Jurkat, Clone E6-1 (cell line): ENCODE measurements at places on chromosomes 2 and 18.
A peak's percentile ranks its signal among the peaks of the same experiment; 100 is the strongest.

- DNase-seq: no peak
Observed at GRCh38 chr2:237680702-237681478, 53.5 kb downstream of the LRRFIP1 start.

DNA sequence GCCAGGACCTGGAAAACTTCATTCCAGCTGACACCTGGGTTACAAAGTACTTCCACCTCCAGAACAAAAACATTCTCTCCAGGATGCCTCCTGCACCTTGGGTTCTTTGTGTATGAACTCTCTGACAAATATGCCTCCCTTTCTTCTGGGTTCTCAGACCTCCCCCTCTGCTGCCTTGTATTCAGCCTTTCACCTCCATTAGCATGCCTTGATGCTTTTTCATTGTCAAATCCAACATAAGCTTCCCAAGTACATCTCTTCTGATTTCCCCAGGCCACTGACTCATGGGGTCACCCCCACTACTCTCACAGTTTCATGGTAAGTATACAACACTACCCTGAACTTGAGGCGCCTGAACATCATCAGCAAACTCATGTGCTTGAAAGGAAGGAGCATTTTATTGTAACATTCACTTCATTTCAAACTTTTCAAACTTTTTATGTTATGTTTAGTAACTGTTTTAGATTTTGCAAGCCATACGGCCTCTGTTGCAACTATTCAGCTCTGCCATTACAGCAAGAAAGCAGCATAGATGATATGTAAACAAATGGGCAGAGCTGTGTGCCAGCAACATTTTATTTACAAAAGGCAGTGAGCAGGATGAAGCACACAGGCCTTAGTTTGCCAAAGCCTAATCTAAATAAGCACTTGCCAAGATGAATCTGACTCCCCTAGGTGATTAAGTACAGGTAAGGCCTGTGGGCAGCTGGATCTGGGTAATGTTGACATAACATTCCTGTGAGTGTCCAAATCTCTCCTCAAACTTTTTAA, 32.5 kb upstream of the MRPS9 start:
- no peak for DNase-seq

GRCh38 chr18:64137914-64138313, 11.0 kb downstream of the LINC00305 start:
- no peak for DNase-seq

DNA sequence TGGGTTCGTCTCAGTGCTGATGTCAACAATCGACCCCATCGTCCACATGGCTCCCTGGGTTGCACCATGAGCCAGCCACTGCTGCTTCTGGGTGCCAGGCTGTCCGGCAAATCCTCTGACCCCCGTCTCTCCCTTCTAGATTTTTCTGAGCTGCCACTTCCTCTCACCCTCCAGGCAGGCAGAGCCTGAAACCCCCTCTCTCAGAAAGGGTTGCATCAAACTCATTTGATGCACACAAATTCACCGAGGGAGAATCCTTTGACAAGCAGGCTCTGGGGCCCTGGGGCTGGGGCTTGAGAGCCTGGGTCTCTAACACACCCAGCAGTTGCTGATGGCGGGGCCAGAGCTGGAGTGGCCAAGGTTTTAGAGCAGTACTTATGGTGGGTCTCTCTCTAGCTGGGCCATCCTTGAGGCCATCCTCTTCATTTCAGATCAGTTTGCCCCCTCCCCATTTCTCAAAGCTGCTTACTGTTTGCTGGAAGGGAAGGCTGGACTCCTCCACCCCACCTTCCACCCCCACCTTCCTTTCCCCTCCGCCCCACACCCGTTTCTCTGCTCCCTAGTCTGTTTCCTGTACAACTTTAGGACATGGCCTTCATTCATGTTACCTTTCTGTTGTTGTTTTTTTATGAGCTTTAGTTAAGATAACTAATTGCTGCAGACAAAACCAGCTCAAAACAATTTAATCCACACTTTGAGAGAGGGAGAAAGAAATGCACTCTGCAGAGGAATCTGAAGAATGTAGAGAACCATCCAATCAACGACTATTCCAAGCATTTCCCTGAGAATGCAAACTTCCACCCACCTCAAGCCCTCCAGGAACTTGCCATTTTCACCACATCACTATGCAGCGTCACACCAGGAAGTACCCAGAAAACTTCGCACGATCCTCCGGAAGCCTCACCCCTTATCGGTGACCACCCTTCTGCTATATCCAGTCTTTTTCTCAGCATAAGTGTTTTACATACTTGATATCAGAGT, 69.5 kb downstream of the ARL4C start:
- DNase-seq: no peak

GRCh38 chr2:152223977-152224376, 48.4 kb upstream of the STAM2 start:
- no peak for DNase-seq

GRCh38 chr2:33531549-33532059, 55.2 kb downstream of the RASGRP3 start:
- no peak for DNase-seq

- DNase-seq: no peak
Observed at GRCh38 chr18:59661891-59662701, 35.1 kb downstream of the CCBE1 start.

GRCh38 chr2:64424416-64424987, 29.5 kb upstream of the LGALSL start:
- no peak for DNase-seq

- DNase-seq: no peak
Observed at GRCh38 chr2:118403658-118404451, 315.6 kb downstream of the INSIG2 start.

GRCh38 chr2:219104107-219105035, 43.6 kb upstream of the IHH start:
- peak; percentile 29 for DNase-seq

GRCh38 chr18:70553245-70553935, 264.5 kb downstream of the SOCS6 start:
- no peak for DNase-seq

GRCh38 chr18:27861539-27861938, 315.4 kb downstream of the CDH2 start:
- DNase-seq: no peak

DNA sequence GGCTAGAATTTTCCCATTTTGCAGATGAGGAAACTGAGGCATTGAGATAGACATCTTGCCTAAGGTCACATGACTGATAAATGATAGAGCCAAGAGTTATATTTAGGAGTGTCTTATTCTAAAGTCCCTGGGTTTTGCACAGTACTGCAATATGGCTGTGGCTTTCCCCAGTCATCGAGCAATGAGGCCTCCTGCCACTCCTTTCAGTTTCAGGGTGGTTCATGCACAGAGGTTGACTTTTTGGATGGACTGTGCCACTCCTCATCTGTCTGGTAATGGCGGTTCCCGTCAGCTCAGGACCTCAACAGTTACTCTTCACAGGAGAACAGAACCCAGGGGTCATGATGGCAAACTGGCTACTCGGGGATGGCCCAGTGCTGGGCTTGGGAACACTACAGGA, 131.1 kb downstream of the ACKR3 start:
- no peak for DNase-seq

- no peak for DNase-seq
Observed at GRCh38 chr2:52976143-52976949, 791.3 kb upstream of the CHAC2 start.

GRCh38 chr2:80058562-80058961, 246.0 kb downstream of the LRRTM1 start:
- no peak for DNase-seq

DNA sequence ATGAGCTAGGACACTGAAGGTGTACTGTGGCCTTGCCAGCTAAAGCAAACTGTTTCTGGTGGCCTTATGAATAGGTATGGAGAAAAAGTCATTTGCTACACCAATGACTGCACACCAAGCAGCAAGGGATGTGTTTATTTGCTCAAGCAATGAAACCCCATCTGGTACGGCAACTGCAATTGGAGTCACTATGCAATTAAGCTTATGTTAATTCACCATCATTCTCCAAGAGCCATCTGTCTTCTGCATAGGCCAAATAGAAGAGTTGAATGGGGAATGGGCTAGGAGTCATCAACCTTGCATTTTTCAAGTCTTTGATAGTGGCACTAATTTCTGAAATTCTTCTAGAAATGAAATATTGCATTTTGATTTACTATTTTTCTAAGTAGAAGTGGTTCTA, 372.0 kb downstream of the KCNJ3 start:
- no peak for DNase-seq

GRCh38 chr2:150971910-150972309, 289.8 kb downstream of the RBM43 start:
- DNase-seq: no peak

- no peak for DNase-seq
Observed at GRCh38 chr2:7205151-7205830, 288.1 kb downstream of the RNF144A start.

DNA sequence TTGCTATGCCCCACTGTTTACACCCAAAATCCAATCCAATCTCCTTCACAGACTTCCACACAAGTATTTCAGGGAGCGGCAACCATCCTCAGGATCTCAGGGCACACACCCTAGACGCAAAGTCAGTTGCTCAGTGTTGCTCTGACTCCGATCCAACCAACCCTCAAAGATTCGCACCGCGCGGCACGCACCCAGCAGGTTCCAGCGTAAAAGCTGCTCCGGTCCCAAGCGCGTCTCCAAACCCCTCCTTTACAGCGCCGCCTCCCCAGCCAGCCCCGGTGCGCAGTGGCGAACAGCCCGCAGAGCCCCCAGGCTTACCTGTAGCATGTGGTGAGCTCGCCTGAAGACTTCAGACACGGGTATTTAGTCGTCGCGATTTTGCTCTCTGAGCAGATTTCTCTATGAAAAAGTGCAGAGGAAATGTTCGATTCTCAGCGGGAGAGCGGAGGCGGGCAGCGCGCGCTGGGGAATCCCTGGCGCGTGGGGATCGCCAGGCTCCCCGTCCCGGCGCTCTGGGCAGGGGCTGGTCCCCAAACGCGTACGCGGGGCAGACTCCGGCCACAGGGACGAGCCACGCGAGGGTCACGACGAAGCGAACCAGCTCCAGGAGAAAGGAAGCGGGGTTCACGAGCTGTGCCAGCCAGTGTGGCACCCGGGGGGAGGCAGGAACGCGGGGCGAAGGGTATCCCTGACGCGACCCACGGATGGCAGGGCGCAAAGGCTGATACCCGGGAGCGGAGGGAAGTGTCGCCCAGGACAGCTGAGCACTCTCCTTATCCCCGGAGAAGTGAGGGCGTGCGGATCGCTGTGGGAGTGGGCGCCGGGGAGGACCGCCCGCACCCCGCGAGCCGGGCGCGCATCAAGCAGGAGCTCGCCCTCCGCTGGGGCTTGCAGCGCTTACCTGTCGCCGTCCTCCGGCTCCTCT, 650 bp downstream of the CCBE1 start:
- no peak for DNase-seq

DNA sequence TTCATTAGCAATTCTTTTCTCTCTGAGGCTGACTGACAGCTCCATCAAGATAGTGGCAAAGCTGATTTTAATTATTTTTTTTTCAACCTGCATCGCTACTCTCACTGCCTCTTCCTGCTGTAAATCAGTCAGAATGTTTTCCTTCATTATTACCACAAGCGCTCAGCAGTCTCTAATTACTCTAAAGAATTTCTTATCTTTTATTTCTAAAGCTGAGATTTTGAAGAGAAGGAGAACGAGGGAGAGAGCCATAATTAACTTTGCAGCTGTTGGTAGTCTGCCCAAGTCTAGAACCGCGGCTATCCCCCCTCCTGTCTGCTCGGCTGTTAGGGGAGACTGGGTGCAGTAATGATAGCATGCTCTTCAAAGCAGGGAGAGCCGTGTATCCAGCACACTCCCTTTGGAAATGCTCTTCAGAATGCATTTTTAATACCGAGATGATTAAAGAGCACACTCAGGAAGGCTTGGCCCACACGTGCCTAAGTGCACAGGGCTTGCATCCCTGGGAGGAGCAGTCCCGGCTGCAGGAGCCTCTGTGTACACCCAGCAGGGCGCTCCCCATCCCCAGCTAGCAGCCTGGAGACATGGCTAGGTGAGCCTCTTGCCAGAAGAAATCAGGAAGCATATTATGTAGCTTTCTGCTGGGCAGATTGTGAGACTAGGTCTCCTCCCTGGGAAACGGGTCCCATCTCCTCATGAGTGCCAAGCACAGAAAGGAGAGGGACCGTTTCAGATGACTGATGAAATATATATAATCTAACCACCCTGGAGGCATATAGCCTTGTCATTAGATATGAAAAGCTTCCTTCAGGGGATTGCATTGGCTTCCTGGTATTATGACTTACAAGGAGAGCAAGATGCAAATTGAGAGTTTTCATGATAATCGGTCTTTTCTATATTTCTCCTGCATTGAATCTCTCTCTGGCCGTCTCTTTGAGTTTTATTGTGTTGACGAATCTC, 555.2 kb downstream of the CMPK2 start:
- DNase-seq: no peak

GRCh38 chr2:16294791-16295190, 354.4 kb downstream of the MYCN start:
- DNase-seq: no peak

DNA sequence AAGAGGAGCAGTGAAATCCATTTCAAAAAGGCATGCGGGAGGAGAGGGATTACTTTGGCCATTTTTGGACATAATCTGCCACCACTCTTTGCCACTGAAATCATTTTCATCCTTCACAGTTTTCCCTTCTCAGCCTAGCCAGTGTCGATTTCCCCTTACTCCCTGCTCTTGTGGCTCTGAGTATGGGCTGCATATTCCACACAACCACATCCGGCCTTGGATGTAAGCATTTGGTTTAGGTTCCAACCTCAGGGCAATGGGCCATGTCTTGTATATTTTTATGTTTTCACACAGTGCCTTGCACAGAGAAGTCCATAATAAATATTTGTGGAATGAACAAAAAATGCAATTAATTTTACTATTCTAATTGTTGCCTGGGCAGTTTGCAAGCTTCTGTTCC, 7.7 kb upstream of the SERPINE2 start:
- no peak for DNase-seq

GRCh38 chr2:120818441-120818920, 82.8 kb downstream of the GLI2 start:
- DNase-seq: no peak

DNA sequence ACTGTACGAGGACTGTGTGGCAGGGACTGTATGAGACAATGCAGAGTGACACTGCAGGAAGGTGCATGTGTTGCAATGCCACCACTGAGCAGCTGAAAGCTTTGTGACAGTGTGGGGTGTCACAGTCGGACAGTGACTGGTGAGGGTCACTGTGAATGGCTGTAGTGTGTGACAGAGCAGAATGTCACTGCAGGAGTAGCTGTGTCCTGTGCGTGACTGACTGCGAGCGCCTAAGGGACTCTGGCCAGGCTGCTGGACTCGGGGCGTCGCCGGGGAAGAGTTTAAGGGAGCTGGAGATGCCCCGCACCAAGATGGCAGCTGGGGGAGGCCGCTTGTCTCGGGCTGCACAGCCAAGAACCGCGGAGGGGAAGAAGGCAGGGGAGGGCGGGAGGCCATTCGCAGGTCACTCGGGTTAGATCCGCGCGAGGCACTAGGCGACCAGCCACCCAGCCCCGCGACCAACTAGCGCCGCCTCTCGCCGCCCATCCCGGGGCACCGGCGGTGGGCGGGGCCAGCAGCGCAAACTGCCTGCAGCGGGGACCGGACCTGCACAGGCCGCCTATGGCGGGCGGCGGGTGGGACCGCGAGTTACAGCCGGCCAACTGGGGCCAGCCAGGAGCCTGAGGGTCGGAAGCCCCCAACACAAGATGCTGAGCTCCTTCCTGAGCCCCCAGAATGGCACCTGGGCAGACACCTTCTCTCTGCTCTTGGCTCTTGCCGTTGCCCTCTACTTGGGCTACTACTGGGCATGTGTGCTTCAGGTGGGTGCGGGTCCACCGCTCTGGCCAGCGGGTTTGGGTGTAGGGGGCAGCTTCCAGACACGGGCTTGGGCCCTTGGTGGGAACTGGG, at the start of gene ABHD1:
Gene ABHD1 (plus strand): TSS at position 514 of the 849 bp plus-strand sequence. CDS start 134 bp downstream, at position 648.
- DNase-seq: no peak
